ENCODE measurements at places on chromosomes 2 and 18.
A peak's percentile ranks its signal among the peaks of the same experiment; 100 is the strongest.

GRCh38 chr2:199607914-199608313 lies 150.2 kb upstream of the SATB2 start:
- no peak for DNase-seq

- no peak for DNase-seq
Measured at GRCh38 chr2:44296653-44297052, 21.4 kb downstream of the SLC3A1 start.

GRCh38 chr2:236702657-236703372 lies 133.2 kb downstream of the ACKR3 start:
- no peak for DNase-seq

GRCh38 chr2:158726911-158727592 lies 68.1 kb upstream of the DAPL1 start:
- DNase-seq: no peak

- no peak for DNase-seq
Measured at GRCh38 chr2:239062743-239063142, 214.9 kb downstream of the TWIST2 start.

- DNase-seq: no peak
Measured at GRCh38 chr2:74497777-74498499, 1.5 kb downstream of the LBX2 start.

GRCh38 chr2:173296235-173296634 lies 58.4 kb upstream of the CDCA7 start:
- no peak for DNase-seq

DNA sequence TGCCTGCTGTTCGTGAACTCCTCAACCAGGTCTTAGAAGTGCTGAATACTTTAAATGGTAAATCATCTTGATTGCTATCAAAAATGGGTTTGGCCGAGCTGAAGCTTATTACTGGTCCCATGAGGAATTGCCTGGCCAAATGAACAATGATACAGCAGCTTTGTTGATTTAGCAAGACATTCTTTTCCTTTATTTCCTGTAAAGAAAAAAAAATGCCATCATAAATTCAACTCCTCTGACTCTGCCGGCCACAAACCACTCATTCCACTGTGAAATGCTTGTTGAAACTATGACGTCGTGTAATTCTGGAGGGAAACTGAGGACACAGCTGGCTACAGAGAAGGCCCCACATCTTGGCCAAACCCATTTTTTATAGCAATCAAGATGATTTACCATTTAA lies 74.2 kb upstream of the ID2 start:
- DNase-seq: no peak

DNA sequence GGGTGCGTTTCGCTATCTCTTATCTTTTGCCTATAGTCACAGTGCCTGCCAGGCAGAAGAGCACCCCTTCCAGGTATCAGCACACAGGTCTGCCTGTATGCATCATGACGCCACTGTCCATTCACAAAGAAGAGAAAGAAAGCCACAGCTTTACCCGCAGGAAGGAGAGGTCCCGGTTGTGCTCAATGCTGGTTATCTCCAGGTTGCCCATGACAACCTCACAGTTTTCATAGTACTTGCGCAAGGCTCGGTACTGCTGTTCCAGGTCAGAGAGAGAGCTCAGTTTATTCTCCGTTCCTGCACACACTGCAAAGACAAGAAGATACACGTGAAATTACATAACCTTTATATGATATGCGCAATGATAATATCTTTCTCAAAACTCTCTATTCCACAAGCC lies 414.0 kb downstream of the ERBB4 start:
- DNase-seq: no peak

DNA sequence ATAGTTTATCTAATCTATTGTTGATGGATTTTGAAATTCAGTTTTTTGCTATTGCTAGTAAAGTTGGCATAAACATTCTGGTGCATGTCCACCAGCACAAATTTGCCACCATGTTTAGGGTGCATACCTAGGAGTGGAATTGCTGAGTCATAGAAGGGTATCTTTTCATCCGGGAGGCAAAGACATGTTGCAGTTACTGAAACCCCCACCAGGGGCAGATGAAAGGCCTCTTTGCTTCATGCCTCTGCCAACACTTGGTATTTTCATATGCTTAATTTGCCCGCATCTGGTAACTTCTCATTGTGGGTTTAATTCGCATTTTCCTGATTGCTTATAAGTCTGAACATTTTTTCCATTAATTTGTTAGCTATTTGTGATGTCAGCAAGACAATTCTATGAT lies 8.2 kb downstream of the DCC start:
- no peak for DNase-seq

- DNase-seq: peak; percentile 60
Measured at GRCh38 chr18:62982600-62983251, 267.4 kb downstream of the PHLPP1 start.

DNA sequence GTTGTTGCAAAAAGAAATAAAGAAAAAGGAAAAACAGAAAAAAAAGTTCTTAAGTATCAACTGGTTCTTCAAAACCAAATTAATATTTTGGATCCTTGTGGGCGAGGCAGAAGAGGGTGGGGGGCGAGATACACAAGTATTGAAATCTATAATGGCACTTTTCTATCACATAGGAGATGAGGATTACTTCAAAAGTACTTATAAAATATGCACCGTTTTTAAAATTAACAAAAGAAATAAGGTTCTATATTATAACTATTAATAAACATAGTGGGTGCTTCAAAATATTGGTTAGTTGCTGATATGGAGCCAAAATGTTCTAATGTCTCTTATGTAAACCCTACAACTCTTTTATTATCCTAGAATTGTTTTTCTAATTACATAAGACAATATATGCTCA lies 2.1 kb downstream of the FECH start:
- DNase-seq: no peak

DNA sequence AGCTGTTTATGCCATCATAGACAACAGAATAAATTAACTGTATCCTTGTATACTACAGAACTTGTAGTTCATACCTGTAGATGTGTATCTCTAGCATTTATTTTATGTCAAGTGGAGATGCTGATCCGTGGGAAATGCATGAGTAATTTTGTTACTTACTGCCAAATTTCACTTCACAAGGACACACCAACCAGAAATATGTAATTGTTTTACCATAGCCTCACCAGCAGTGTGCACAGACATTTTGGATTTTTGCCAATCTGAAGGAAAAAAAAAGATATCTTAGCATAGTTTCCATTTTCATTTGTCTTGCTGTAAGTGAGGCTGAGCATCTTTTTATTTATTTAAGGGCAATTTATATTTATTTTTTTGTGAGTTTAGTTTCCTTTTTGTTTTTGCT lies 265.1 kb upstream of the OSR1 start:
- no peak for DNase-seq

GRCh38 chr18:76670564-76671288 lies 151.6 kb upstream of the ZNF236 start:
- DNase-seq: no peak

DNA sequence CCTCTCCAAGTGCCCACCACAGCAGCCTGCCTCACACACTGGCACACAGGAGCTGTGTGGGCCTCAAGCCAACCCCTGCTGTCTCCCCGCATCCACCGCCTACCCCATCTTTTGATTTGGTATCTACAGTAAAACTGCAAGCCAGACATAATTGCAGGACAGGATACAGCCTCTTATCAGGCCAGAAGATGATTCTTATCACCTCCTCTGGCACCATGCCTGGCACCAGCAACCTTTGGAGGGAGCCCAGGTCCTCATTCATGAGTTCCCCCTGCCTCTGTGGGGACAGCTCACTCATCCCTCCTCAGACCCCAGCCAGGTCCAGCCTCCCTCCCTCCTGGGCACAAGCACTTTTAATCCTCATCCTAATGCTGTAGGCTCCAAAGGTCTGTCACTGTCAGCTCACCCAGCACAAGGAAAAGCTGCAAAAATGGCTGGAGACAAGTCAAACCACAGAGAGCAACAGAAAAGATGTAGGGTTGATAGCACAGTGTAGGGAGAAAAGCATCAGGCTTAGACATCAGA lies 9.7 kb downstream of the RAB11FIP5 start:
- no peak for DNase-seq

DNA sequence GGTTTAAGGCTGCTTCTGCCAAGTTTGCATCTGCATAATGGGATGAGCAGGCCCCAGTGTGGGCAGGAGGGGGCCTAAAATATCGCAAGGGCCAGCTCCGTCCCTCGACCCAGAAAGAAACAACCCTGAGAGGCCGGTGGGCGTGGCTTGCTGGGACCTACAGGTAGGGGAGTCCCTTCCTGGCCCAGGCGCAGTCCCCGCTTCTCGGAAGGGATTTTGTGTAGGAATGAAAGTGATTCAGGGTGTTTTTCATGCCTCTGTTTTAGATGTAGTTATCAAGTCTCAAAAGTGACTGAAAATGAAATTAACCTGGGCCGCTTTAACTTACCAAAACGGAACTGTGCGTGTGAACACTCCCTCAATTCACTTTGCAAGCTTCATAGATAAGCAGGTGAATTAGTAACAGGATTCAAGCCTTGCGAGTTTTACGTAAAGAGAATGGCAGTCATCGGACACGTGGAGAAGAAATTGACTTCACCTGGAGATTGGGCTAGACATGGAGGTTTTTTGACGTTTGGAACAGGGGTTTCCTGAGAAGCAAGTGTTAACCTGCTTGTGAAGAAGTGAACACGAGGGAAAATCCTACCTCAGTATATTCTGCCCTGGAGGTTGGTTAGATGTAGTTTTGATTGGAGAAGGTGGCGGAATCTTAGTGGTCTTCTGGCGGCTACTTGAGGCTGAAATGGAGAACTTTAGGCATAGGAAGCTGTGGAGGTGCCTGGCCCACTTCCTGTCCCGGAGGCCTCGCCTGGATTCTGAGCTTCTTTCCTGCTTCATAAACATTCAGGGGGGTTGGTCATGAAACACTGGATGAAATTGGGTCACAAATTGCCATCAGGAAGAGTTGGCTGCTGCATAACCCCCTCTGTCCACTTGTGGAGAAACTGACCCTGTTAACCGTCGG lies 1.7 kb downstream of the NCK2 start:
- peak; percentile 46 for DNase-seq

DNA sequence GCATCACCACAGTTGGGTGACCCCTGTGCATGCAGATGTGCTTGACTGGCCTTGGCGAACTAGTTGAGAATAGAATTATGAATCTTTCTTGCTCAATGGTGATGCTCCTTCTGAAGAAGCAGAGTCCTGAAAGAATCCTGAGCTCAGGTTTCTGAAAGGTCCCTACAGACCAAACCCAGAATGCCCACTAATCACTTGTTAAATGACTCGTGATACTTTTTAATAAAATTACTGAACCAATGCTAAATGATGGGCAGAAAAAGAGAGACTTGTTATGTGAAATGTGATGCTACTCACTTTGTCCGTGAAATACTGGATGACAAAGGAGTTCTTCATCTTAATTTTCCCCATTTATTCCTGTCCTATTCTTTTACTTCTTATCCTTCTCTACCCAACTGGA lies 263.5 kb upstream of the LRRTM1 start:
- DNase-seq: no peak

DNA sequence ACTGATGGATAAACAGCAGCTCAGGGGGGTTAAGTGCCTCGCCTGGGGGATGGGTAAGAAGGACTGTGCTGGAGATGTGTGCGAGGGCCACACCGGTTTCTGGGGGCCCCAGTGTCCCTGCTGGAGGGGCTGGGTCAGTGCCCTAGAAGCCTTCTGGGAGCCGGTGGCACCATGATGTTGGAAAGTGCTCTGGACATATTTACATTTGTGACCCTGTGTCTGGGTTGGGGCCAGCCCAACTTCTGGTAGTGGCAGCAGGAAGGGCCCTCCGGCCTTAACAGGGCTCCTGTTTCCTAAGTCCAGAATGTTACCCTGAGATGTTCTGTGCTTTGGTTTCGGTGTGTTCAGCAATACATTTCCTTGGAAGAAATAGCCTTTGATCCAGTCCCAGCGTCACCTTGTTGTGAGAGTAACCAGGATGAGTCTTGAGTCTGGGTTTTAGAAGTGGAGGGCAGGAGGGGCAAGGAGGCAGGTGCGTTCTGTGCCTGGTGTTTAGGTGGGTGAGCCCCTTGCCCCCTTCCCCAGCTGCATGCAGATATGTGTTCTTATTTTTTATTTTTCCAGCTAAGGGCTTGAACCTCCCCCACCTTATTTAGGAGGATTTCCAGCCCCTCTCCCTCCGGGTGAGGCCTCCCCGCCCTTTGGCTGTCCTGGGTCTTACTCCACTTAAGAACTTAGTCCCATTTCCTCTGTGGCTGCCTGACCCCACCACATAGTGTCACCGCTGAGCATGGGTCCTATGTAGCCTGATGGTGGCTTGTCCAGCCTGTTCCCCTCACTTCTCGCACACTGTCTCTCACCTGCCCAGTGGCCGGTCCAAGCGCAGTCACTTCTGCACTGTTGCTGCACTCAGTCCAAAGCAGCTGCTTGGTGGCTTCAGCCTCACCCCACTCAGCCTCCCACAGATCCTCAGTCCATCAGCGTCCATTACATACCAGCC lies 132.7 kb upstream of the HS6ST1 start:
- no peak for DNase-seq

GRCh38 chr18:69490072-69490471 lies 89.4 kb downstream of the DOK6 start:
- no peak for DNase-seq

DNA sequence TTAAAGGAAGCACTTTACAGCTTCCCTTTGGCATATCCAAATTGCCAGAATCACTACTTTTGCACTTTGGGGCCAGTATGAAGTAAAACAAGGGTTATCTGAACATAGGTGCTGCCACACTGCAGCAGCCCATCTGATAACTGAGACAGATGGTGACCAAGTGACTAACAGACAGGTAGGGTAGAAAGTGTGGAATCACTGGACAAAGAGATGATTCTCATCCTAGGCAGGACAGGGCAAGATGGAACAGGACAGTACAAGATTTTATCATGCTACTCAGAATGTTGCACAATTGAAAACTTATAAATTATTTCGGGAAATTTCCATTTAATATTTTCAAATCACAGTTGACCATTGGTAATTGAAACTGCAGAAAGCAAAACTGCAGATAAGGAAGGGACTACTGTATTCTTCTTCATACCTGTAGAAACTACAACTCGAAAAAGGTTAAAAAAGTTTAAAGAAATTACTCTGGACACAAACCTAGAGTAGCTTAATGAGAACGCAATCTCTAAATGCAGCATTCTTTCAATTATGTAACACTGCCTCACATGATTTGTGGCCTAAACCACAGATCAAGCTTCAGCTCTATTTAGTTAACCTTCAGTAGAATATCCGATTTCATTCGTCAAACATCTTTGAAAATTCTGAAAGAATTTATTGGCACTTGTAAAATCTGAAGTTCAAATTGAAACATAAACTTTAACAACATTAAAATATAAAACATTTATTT lies 31.4 kb downstream of the HEATR5B start:
- DNase-seq: no peak

DNA sequence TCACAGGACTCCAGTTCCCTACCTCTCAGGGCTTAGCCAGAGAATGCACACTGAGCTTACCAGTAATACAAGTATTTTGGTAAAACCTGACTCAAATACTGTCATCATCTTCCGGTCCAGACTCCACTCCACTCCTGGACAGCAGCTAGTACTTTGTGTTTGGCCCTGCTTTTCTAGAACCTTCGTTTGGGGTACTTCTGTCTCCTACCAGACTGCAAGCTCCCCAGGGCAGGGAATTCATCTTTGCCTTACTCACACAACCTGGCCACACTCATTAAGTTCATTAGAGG lies 108.9 kb upstream of the CDC42EP3 start:
- no peak for DNase-seq

DNA sequence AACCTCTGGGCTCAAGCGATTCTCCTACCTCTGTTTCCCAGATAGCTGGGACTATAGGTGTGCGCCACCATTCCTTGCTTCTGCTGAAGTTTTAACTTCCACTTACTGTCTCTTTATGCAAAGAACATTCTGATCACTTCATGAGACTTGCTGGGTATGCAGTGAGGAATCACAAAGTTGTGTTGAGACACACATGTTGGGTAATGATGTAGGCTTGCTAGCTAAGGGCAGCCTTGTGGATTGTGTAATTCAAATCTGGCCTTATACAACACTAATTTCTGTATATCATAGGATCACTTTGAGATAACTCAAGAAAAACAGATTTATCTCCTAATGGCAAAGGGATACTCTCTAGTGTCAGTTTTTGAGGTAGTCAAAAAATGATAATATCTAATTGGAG lies 24.2 kb downstream of the XRCC5 start:
- no peak for DNase-seq
